ENCODE measurements at places on chromosomes 1 and 21.

- DNase-seq: no peak
Measured at GRCh38 chr1:109283748-109284600, 1.0 kb upstream of the PSRC1 start.

DNA sequence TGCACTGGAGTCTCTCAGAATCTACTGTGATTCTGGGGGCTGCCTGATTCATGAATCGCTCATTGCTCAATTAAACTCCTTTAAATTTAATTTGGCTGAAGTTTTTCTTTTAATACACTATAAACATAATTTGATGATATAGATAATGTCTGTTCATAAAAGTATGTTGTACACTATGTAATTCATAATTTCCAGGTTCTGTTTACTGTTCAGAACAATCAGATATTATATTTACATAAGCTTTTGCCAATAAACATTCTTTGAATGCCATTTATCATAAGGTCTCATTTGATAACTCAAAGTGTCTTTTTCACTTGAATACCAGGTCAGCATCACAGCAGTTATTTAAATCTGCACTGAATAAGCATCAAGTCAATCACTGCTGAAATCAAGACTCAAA, 39.6 kb downstream of the PIGK start:
- DNase-seq: no peak

DNA sequence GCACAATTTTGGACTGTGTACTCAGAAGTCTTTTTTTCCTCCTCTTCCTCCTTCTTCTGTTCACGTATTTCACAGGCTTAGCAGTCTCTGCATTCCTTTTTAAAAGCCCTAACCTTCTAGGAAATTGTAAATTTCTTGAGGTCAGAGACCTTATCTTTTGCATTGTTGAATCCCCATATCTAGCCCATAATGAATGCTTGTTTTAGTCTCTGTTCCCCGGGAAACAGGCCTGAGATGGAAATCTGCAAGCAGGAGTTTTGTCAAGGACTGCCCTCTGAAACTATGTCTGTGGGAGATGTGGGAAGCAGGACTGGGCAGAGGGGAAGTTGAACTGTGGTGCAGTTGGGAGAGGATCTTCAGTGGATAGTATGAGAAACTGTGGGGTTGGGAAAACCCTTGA, 272.2 kb upstream of the DAB1 start:
- no peak for DNase-seq

DNA sequence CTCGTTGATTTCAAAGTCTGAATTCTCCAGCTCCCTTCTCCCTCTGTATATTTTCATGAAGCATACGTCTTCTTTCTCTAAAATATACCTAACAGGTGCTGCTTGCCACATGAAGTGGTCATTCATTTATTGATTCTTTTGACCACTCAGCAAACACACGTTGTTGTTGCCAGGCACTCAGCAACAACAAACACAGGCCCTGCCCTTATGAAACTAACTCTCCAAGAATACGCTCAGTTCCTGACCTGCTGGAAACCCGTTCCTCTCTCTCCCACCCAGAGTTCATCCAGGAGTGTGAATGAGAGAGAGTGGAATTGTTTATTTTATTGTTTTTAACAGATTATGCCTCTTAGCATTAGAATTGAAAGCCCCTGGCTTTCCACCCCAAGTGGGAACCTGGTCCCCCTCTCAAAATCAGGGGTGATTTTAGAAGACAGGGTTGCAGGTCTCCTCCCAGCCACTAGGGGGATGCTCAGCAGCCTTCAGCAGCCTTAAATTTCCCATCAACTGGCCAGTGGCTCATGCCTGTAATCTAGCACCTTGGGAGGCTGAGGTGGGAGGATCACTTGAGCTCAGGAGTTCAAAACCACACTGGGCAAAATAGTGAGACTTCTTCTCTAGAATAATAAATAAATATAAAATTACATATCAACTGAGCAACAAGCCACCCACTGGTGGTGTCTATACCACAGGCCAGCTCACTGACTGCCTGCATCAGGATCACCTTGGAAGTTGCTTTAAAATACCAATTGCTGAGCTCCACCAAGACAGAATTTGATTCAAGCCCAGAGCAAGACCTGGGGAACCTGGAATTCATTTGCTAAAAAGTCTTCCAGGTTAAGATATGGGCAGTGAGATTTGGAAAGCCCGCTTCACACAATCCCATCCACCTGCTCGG, 181.0 kb upstream of the KLHDC7A start:
- DNase-seq: no peak

DNA sequence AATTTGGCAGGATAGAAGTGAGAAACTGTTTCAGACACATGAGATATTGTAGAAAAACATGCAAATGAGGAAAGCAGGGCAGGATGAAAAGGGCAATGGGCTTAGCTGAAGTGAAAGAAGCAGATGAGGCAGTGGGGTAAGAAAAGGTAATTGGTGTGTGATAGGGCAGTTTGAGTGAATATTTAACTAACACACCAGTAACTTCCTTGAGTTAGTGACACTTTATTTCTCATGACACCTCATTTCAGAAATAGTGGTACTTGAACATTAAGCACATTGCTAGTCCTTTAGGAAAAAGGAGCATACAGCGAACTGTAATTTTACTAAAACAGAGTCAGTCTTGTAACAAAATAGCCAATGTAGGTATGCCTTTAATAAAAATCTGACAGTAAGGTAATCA, 415.0 kb downstream of the DPYD start:
- DNase-seq: no peak
